ENCODE measurements at places on chromosomes 5 and 9. TPM values are rescaled to one million over a fixed set of nuclear protein-coding genes. Genes with fewer than 3 reads are reported as not detected.
A peak's percentile ranks its signal among the peaks of the same experiment; 100 is the strongest.

The ELOVL7 gene
- total RNA-seq: 2.9 TPM

The SUSD3 gene
- 5.0 TPM for total RNA-seq

The SOX30 gene
- total RNA-seq: not detected

The CKS2 gene
- total RNA-seq: 132 TPM

The GFPT2 gene
- total RNA-seq: 2.1 TPM

The PPP2R2B gene
- total RNA-seq: 8.8 TPM

The OTULINL gene
- 1.8 TPM for total RNA-seq

The SERF1B gene
- total RNA-seq: 49.3 TPM

DNA sequence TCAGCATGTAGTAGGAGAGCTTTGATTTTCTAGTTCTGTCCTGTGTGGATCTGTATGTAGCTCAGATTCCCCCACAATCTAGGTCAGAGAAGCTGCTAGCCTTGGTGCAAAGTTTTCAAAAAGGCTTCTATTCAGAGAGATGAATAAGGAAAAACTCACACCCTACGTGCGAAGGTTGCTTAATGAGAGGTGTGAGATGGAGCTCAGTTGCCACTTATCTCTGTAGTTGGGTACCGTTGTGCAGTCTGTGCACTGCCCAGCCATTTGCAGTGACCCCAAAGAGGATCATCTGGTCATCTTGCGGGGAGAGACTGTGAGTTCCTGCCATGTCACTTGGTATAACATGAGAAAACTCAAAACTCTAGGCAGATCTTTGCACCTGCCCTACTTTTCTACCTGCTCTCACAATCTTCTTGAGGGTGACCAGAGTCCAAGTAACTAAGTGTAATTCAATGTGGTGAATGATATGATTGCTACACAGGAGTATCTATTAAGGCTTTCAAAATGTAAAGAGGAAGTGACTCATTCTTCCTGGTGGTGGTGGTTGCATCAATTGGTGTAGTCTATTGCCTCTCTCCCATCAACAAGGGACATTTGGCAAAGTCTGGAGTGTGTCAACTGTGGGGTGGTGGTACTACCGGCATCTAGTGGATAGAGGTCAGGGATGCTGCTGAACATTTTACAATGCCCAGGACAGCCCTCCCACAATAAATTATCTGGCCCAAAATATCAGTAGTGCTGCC lies 65.2 kb downstream of the TMC1 start:
- H3K27ac ChIP-seq: peak overlapping the region; percentile 66
- H3K36me3 ChIP-seq: no peaks in the 10 kb centered on the region
- H3K27me3 ChIP-seq: no peaks in the 10 kb centered on the region
- no peak for DNase-seq
- H3K4me1 ChIP-seq: peaks cover 19% of the 10 kb centered on the region

- no peak for DNase-seq
- no peaks in the 10 kb centered on the region for H3K27me3 ChIP-seq
- no peak overlapping the region for H3K27ac ChIP-seq
- no peaks in the 10 kb centered on the region for H3K36me3 ChIP-seq
- no peaks in the 10 kb centered on the region for H3K4me1 ChIP-seq
These were observed 428.8 kb downstream of the CDK5RAP2 start for GRCh38 chr9:120151149-120151548.

DNA sequence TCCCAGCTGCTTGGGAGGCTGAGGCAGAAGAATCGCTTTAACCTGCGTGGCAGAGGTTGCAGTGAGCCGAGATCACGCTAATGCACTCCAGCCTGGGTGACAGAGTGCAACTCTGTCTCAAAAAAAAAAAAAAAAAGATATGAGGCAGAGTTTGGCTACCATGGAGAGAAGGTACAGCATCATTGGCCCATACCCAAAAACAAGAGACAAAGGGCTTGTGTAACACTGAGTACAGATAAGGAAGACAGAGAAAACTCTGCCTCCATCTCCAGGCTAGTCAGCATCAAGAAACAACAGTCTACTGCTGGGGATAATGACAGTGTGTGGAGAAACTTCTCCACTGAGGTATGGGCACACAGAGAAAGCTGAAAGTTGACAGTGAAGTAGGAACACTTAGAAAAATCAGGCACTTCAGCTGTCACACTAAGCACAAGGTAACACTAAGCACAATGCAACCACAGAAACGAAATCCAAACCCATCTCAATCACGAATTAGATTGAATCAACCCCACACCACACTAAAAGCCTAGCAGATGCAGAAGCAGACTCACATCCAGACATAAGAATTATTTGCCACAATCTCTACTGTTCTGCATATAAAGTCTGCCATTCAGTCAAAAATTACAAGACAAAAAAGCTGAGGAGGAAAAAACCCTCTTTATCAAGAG lies 10.5 kb downstream of the PJA2 start:
- no peaks in the 10 kb centered on the region for H3K36me3 ChIP-seq
- no peaks in the 10 kb centered on the region for H3K27me3 ChIP-seq
- no peak for DNase-seq
- H3K4me1 ChIP-seq: no peaks in the 10 kb centered on the region

DNA sequence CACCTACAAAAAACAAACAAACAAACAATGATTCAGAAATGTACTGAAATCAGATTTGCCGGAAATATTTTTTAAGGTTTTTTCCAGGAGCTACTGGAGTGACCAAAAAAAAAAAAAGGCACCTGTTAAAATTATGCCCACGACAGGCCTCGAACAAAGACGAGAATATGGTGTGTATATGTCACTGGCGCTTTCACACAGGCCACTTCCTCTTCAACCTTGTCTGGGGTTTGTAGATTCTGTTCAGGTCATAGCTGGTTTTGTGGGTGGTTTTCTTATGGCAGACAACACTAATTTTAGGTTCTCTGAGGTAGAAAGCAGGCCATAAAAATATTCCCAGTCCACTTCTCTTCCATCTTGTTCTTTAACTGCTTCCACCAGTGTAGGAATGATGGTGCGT lies 7.0 kb downstream of the NDUFB6 start:
- H3K4me1 ChIP-seq: peaks cover 3% of the 10 kb centered on the region
- H3K27me3 ChIP-seq: no peaks in the 10 kb centered on the region
- H3K36me3 ChIP-seq: no peaks in the 10 kb centered on the region
- H3K27ac ChIP-seq: no peak overlapping the region
- H3K4me3 ChIP-seq: no peak overlapping the region
- no peak for DNase-seq

DNA sequence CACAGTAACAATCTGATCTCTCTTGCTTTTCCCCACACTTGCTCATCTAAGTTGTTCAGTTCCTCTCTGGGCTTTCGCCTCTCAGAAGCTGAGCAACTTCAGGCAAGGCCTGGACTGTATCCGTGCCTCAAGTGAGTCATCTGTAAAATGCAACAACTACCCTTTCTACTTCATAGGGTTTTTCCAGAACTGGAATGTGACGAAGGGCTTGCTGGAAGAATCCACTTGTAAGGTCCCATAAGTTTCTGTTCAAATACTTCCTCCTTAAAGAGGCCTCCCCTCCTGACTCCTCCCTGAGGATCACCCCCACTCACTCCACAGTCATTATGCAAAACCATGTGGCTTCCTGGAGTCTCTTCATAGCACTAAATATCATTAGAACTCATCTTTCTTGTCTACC lies 17.5 kb upstream of the INSYN2B start:
- no peak overlapping the region for H3K27ac ChIP-seq
- no peaks in the 10 kb centered on the region for H3K4me1 ChIP-seq
- no peaks in the 10 kb centered on the region for H3K27me3 ChIP-seq
- H3K36me3 ChIP-seq: no peaks in the 10 kb centered on the region

DNA sequence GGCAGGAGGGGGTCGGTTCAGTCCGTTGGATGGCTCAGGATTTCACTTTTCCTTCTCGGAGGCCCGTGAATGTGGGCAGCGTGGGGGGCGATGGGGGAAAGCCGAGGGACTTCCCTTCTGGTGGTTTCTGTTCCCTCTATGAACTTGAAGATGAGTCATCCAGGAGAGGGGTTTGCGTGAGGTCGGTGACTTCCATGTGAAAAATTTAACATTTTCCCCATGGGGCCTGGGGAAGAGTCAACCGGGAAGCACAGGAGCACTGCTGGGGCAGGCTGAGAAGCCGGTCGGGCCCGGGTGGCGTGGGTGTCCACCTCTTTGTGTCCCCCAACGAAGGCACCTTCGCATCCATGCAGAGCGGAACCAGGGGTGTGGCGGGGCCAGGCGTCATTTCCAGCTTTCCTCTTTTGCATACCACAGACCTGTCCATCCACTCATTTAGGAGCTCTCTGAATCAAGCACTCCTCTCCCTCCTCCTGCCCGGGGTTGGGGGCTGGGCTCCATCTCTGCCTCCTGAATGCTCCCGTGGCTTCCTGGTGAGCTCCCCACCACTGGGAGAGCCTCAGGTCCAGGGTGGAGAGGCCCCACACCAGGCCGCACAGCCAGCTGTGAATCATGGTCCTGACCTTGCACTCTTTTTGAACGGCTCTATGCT lies 68.4 kb downstream of the ANKRD33B start:
- H3K4me1 ChIP-seq: peaks cover 9% of the 10 kb centered on the region
- no peak overlapping the region for H3K4me3 ChIP-seq
- H3K36me3 ChIP-seq: no peaks in the 10 kb centered on the region
- H3K27ac ChIP-seq: no peak overlapping the region
- H3K27me3 ChIP-seq: no peaks in the 10 kb centered on the region

- H3K27ac ChIP-seq: no peak overlapping the region
- H3K27me3 ChIP-seq: peaks cover 4% of the 10 kb centered on the region
- no peaks in the 10 kb centered on the region for H3K36me3 ChIP-seq
- H3K4me1 ChIP-seq: no peaks in the 10 kb centered on the region
These were observed 39.6 kb downstream of the C5orf15 start for GRCh38 chr5:133928587-133929393.

DNA sequence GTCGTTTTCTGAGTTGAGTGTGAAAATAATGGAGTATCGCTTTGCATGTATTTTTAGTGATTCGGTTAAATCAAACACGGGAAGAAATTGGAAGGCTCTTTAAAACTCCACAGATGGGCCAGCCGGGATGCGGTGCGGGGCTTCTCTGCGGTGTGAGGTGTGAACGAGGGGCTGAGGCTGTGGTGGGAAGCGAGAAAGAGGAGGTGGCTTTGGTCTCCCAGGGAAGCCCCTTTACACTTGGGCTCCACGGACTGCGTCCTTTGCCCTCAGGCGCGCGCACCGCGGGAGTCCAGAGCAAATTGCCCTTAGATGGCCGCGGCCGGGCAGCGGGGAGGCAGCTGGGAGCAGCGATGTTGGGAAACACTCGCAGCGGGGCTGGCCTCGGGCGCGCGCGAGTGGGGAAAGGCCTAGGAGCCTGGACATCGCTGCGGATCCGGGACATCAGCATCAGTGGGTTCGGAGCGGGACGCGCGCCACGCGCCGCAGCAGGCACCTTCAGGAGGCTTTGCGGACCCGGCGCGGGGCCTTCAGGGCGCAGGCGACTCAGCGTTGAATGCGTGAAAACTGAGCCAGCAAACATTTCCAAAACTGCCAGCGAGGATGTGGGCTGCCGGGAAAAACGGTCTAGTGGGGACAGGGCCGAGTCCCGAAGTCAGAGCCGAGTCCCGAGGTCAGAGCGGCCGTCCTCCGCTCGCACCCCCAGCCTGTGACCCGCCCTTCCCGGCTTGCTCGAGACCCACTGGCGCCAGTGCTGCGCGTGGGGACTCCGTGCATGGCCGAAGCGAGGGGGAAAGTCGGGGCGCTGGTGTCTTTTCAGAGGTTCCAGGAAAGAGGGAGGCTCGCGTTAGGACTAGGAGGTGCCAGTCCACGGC lies 6.5 kb downstream of the IRX1 start:
- H3K4me3 ChIP-seq: no peak overlapping the region
- H3K27ac ChIP-seq: no peak overlapping the region
- H3K36me3 ChIP-seq: no peaks in the 10 kb centered on the region
- H3K27me3 ChIP-seq: no peaks in the 10 kb centered on the region
- no peaks in the 10 kb centered on the region for H3K4me1 ChIP-seq
- DNase-seq: no peak

DNA sequence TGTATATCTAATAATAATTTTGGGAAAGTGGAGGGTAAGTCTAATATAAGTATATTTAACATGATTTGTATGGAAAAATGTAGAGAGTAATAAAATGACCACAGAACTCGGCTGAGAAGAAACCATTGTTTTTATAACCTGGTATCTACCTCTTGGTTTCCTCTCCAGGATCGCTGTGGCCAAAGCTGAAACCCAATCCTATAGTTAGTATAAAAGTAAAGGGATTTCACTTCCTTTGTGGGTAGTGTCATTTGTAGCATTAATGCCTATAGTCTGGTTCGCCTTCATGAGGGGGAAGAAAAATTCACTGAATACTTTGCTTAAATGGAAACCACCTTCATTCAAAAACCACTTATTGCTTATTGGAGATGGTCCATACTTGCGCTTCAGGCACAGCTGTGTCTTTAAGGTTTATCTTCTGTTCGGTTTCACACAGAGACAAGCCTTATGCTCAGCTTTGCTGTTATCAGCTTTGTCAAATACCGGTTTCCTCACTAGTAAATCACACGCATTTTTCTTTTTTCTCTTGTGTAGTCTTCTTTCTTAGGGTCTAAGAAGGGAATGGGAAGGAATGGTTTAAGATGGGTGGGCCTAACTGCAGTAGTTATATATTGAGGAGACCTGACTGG lies 12.1 kb downstream of the PIK3R1 start:
- peaks cover 3% of the 10 kb centered on the region for H3K4me1 ChIP-seq
- H3K27ac ChIP-seq: no peak overlapping the region
- no peaks in the 10 kb centered on the region for H3K27me3 ChIP-seq

- no peak overlapping the region for H3K4me3 ChIP-seq
- peaks cover 2% of the 10 kb centered on the region for H3K36me3 ChIP-seq
- no peaks in the 10 kb centered on the region for H3K27me3 ChIP-seq
- DNase-seq: no peak
These were observed 6.9 kb downstream of the SREK1 start for GRCh38 chr5:66151030-66151429.

DNA sequence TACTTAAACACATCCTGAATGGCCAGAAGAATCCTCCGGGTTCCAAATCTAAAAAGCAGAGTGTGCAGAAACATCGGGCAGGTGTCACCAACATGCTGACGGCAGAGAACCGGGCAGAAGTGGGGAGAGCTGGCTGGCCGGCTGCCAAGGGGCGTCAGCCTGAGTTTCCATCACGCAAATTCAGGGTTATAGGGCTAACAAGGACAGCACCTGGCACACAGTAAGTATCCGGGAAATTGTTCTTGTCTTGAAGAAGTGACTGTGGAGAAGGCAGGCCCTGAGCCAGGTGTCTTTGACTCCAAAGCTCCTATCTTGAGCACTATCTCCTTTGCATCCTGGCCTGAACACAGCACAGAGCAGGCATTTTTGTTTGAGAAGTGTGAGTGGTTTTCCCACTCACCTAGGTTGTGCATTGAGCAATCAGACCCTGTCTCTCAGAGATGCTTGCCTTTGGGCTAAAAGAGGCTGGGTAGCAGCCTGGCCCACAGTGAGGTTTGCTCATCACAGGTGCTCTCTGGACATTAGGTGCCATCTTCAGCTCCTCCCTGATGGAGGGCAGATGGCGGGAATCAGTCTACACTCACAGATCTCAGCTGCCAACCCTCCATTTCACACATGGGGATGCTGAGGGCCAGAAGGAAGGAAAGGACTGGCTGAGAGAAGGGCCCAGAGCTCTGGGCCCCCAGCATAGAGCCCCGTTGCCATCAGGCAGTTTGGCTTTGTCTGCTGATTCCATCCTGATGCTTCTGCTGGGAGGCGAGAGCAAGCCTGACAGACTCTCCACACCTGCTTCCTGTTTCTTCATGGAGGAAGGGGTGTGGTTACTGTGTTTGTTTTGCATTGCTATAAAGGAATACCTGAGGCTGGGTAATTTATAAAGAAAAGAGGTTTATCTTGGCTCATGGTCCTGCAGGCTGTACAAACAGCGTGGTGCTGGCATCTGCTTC lies 52.8 kb downstream of the WHRN start:
- no peak for DNase-seq
- no peak overlapping the region for H3K4me3 ChIP-seq
- no peaks in the 10 kb centered on the region for H3K36me3 ChIP-seq
- no peaks in the 10 kb centered on the region for H3K4me1 ChIP-seq
- H3K27ac ChIP-seq: no peak overlapping the region
- H3K27me3 ChIP-seq: no peaks in the 10 kb centered on the region
